HT-29 (cell line): ENCODE measurements at places on chromosomes 2 and 18.

- DNase-seq = no peak
Observed at GRCh38 chr2:158115202-158115767, 13.6 kb downstream of the UPP2 start.

DNA sequence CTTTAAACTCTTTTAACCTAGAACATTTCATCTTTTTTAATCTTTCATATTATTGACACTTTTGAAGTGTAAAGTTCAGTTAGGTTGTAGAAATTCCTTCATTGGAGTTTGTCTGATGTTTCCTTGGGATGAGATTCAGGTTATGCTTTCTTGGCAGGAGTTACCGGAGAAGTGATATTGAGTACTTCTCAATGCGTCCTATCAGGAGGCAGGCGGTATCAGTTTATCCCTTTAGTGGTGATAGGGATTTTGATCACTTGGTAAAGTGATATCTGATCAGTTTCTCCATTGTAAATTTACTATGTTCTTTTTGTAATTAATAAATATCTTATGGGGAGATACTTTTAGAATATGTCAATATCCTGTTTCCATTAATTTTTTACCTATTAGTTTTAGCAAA lies 78.4 kb downstream of the DTNB start:
- no peak for DNase-seq

GRCh38 chr2:60560734-60561644 lies 7.5 kb upstream of the BCL11A start:
- peak; percentile 53 for DNase-seq

GRCh38 chr18:36446059-36446458 lies 148.5 kb downstream of the FHOD3 start:
- no peak for DNase-seq

GRCh38 chr2:42087137-42087856 lies 39.5 kb downstream of the PKDCC start:
- DNase-seq = no peak

DNA sequence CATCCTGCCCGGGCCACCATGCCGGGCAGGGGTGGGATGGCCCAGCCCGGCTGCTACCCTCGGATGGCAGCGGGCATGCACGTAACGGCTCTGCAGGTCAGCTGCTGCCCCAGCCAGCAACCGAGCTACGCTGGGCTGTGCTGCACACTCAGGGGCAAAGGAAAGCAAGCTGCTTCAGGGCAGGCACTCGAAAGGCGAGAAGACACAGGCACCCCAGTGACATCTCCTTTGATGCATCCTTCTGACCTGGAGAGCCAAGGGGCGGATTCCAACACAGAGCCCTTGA lies 8.8 kb downstream of the HDAC4 start:
- DNase-seq = no peak

GRCh38 chr2:46306988-46307655 lies 9.9 kb downstream of the EPAS1 start:
- peak; percentile 67 for DNase-seq

DNA sequence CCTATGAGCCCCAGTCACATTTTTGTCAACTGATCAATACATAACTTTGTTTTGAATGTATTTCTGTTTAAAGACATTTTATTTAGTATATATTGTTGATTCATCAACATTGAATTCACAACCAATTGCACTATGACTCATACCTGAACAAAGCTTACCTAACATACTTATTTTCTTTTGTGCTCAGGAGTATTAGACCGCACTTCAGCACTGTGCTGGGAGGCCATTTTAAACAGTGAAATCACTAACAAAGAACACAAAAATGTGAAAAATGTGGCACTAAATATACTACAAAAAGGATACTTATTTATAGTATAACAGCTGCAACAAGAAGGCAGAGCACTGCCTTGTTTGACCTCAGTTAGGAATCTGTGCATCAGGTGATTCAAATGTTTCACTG lies 12.4 kb upstream of the IFIH1 start:
- no peak for DNase-seq

DNA sequence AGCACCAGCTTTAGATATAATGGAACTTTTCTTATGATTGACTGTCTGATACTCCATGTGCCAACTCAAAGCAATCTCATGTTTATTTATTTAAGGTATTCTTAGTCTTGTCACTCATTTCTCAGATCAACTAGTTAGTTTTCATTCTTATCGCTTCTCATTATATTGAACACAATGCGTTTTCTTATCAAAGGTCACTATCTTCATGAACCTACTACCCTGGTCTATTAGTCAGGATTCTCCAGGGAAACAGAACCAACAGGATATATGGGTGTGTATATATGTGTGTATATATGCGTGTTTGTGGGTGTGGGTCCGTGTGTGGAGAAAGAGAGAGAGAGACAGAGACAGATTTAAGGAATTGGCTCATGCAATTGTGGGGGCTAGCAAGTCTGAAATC lies 619.9 kb downstream of the ZEB2 start:
- DNase-seq = peak; percentile 8

GRCh38 chr2:9847140-9847539 lies 3.9 kb downstream of the TAF1B start:
- DNase-seq = no peak

DNA sequence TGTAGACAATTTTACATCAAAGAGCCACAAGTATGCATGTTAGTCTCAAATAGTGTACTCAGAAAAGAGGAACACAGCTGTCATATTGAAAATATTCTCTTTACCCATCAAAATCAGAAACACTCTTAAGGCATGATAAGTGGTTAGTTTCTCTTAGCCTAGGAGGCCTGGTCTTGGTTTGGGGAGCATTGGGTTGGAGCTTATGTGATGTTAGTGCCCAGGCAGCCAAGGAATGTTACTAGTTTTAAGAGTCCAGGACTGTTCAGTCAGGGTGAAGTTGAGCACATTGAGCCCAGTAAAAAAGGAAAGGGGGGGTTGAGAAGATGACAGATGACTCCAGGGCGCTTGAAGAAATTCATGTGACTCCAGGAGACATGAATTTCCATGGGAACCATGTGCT lies 340.6 kb downstream of the HRH4 start:
- no peak for DNase-seq

- DNase-seq = peak; percentile 50
Observed at GRCh38 chr2:176395273-176395854, 126.1 kb downstream of the MTX2 start.

DNA sequence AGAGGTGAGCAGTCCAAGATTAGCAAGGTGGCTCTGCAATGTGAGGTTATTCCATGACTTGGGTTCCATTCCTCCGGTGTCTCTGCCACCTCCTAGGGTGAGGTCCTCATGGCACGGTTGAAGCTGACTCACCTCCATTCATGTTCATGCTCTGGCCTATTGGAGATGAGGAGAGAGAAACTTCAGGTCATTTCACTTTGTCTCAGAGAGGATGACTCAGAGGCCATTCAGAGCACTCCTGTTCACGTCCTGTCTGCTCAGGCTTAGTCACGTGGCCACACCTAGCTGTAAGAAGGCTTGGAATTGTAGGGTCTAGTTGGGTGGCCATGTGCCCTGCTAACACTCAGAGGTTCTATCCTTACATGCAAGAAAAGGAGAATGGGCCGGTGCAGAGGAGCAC lies 67.5 kb upstream of the MBOAT2 start:
- peak; percentile 68 for DNase-seq

DNA sequence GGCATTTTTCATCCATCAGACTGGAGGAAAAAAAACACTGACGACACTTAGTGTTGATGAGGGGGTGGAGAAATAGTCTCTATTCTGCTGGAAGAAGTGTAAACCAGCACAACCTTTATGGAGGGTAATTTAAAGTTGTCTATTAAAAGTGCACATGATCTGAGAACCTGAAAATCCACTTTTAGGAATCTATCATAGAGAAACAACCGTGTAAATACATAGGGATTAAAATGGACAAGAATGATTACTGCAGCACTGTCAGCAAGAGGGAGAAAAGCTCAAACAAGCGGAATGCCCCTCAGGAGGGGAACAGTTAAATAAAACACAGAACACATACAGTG lies 79.6 kb upstream of the MGAT4A start:
- DNase-seq = no peak
